ENCODE measurements at places on chromosomes 2 and 18.

- peak; percentile 26 for DNase-seq
Observed at GRCh38 chr2:3169106-3169870, 208.3 kb downstream of the EIPR1 start.

- DNase-seq, result no peak
Observed at GRCh38 chr18:3889803-3890202, 439.8 kb downstream of the TGIF1 start.

- no peak for DNase-seq
Observed at GRCh38 chr18:77069931-77070330, 62.7 kb downstream of the MBP start.

GRCh38 chr18:30486856-30487255 lies 555.7 kb downstream of the DSC3 start:
- no peak for DNase-seq

DNA sequence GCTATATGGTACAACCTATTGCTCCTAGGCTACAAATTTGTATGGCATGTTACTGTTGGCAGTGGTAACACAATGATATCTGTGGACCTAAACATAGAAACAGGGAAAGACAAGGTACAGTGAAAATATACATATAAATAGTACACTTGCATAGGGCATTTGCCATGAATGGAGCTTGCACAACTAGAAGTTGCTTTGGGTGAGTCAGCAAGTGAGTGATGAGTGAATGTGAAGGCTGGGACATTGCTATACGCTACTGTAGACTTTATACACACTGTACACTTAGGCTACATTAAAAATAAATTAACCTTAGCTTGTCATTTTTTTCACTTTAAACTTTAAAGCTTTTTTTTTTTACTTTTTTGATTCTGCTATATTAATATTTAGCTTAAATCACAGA lies 500.0 kb upstream of the SETBP1 start:
- no peak for DNase-seq

DNA sequence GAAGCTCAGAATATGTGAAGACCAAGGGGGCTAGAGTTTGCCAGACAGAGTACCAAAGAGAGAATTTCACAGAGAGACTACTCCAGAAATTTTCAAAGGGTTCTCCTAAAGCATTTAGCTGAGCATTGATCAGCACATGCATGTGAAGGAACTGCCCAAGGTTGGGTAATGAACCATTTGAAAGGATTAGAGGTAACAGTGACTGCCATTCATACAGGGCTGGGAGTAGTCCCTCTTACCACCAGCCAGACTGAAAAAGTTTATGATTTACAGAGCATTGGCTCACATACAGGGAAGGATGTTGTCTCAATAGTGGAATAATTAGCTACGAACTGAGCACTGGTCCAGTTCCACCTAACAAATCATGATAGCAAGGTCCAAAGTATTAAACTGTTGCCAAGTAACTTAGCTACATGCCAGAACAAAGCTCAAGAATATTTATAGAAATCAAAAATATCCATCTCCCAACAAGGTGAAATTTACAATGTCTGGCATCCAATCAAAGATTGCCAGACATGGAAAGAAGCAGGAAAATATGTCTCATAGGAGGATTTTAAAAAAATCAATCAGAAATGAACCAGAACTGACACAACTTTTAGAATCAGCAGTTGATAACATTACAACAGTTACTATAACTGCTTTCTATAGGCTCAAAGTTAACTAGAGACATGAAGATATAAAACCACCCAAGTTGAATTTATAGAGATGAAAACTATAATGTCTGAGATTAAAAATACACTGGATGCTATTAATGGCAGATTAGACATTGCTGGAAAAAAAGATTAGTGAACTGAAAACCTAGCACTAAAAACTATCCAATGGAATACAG lies 25.7 kb upstream of the RNF103 start:
- no peak for DNase-seq

GRCh38 chr2:191679818-191680600 lies 2.1 kb downstream of the NABP1 start:
- peak; percentile 53 for DNase-seq

GRCh38 chr2:192254444-192254843 lies 59.7 kb upstream of the TMEFF2 start:
- DNase-seq, result no peak

- no peak for DNase-seq
Observed at GRCh38 chr2:20629581-20630171, 21.2 kb downstream of the HS1BP3 start.

GRCh38 chr2:142777742-142778141 lies 99.7 kb upstream of the KYNU start:
- DNase-seq, result no peak

GRCh38 chr2:109242210-109242653 lies 113.2 kb downstream of the SH3RF3 start:
- no peak for DNase-seq
